BJ (cell line): ENCODE measurements at places on chromosomes 6 and 20.

- DNase-seq, result no peak
These were observed 504.9 kb downstream of the DOK5 start for GRCh38 chr20:54980103-54980960.

- no peak for DNase-seq
These were observed 52.0 kb upstream of the FANCE start for GRCh38 chr6:35400111-35400510.

DNA sequence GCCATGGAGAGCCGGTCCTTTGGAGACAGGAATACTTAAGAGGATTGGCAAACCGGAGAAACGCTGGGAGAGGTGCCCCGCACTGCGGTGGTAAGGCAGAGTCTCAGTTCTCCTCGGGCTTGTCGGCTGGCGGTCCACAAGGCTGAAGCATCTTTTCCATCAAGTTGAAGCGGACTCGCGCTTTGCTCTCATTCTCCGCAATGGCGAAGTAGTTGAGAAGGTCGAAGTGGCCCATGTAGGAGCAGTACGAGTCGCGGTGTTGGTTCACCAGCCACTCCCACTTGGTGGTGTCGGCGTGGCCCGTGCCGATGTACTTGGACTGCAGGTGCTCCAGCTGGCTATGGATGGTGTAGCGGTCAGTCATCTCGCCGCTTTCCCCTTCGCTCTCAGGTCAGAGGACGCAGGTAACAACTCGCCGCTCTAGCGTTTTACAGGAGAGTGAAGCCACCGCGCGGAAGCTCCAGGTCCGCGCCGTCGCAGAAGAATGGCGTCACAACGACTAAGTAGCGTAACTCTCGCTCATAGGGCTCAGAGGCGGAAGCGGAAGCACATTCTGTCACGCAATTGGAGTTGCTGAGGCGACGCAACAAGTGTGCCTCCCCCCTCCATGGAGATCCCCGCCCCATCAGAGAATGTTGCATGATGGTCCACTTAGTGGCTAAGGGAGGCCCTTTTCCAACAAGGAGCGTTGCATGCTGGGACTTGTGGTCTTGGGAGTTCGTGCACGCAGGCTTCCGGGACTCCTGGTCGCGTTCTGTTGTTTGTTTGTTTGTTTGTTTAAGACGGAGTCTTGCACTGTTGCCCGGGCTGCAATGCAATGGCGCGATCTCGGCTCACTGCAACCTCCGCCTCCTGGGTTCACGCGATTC lies at the start of gene SF3B5:
Gene SF3B5 (minus strand): TSS at position 440 of the 869 bp plus-strand sequence. CDS start 76 bp downstream, at position 364.
- DNase-seq, result peak; percentile 99

DNA sequence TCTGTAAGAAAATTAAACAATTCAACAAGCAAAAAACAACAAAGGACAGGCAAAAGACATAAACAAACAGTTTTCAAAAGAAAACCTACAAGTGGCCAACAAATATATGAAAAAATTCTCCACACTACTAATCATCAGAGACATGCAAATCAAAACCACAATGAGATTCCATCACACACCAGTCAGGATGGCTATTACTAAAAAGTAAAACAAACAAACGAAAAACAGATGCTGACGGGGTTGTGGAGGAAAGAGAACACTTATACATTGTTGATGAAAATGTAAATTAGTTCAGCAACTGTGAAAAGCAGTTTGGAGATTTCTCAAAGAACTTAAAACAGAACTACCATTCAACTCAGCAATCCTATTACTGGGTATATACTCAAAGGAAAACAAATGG lies 537.6 kb downstream of the HDGFL1 start:
- DNase-seq, result peak; percentile 67

- peak; percentile 4 for DNase-seq
These were observed 84.9 kb downstream of the KCNB1 start for GRCh38 chr20:49397525-49397924.

- no peak for DNase-seq
These were observed 5.9 kb downstream of the CDYL start for GRCh38 chr6:4781967-4782575.

DNA sequence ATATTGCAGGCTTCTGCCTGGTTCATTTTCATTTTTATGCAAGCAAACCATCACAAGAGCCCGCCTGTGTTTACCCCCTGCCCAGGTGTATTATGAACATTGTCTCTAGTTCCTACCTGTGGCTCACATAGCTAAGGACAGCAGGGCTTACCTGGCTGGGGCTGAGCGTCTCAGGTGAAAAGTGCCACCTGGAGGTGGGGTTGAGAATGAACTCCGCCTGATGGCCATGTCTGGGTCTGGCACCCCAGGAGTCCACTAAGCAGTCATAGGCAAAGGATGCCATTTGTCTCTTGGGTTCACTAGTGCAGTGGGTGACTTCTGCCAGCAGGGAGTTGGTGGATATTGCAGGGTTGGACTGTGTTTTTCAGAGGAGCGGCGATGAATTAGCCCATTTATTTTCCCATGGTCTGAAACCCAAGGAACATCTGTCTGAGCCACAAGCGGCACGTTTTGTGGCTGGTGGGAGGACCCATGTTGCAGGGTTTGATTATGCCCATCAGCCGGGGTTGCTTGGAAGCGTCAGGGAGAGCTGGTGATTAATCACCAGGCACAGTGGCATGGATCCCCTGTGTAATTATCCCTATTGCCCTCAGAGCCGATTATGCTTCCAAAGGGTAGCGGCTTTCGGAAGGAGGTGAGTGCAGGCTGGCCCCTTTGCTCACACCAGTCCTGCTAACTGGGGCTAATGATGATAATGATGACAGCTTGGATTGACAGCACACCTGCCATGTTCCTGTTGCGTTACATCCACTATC lies 92.1 kb downstream of the CDH26 start:
- DNase-seq, result no peak

DNA sequence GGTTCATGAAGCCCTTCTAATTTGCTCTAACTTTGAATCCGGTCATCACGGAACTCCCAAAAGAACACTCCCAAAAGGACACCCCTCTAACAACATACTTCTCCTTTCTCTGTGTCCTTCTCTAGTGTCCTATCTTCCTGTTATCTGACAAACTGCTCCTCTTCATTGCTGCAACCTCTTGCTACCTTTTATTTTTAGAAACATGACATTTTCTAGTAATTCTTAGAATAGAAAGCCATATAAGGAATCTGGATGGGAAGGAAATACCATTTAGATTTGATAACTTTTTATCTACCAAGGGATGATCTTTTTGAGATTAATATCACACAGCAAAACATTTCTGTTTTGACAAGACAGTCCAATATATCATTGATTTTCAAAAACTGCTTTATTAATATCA lies 63.1 kb downstream of the COL12A1 start:
- DNase-seq, result no peak

GRCh38 chr6:148835920-148836441 lies 89.2 kb downstream of the UST start:
- DNase-seq, result peak; percentile 88

- no peak for DNase-seq
These were observed 303.9 kb upstream of the DEFB112 start for GRCh38 chr6:50353603-50354002.

GRCh38 chr6:110681543-110682459 lies 133.5 kb downstream of the CDK19 start:
- no peak for DNase-seq

- no peak for DNase-seq
These were observed 68.8 kb downstream of the GJA1 start for GRCh38 chr6:121504227-121504626.

DNA sequence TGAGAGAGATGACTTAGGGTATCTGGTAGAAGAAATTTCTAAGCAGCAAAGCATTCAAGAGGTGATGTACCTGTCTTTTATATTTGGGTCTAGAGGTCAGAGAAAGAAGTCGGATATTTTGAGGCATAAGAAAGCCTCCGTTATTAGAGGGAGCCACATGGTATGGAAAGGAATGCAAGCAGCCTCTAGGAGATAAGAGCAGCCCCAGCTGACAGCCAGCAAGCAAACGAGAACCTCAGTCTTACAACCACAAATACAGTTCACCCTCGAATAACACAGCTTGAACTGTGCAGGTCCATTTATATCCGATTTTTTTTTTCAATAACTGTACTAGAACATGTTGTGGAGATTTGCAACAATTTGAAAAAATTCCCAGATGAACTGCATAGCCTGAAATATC lies 190.7 kb upstream of the VGLL2 start:
- DNase-seq, result no peak

DNA sequence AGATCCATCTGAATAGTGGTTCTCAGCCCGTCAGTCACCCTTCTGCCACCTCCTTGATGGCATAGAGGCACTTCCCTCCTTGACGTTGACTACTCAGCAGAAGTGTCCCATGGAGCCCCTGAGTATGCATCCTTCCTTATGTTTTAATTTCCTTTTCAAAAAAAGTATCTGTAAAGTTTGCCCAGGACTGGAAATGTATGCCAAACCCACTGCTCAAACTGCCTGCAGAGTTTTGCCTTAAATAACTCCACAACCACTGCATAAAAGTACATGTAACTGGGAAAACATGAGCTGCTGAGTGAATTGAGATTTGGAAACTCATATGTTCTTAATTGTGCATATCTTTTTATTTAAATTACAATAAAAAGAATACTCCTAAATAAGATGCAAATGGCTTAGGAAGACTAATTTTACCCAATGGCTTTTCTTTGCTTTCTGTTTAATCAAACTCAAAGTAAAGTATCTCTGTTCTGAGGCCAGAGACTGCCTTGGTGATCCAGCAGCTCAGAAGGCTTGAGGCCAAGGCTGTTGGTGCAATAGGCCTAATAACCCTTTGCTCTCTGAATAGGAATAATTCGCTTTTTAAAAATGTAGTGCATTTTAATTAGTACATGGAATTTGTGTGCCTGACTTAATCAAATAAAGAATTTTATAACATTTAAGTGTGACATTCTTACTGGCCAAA lies 90.4 kb downstream of the FNDC1 start:
- DNase-seq, result no peak

- no peak for DNase-seq
These were observed 73.2 kb downstream of the LY86 start for GRCh38 chr6:6661684-6662083.

GRCh38 chr6:95686272-95686671 lies 108.9 kb downstream of the MANEA start:
- no peak for DNase-seq

DNA sequence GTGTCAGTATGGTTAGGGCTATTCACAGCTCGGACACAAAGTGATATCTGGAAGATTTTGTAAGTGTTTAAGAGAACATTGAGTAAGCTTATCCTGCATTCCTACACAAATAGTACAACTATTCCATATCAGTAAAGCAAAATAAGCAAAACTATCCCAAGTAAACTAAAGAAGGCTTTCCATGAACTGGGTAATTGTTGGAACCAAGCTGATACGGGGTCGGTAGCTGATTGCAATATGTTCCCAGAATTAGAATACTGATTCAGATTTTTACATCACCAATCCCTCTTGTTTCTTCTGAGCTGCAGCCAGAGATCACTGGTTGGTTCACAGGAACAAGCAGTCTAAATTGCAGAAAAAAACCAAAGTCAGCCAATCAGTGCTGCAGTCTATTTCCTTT lies 54.1 kb downstream of the CDS2 start:
- no peak for DNase-seq

- DNase-seq, result no peak
These were observed 568.0 kb upstream of the MARCKS start for GRCh38 chr6:113289166-113289565.
